ENCODE measurements at places on chromosomes 6 and 20.

GRCh38 chr6:141244366-141244765 is 888.4 kb upstream of the GJE1 start:
- no peak for DNase-seq

GRCh38 chr6:20868397-20869096 is 334.3 kb downstream of the CDKAL1 start:
- no peak for DNase-seq

DNA sequence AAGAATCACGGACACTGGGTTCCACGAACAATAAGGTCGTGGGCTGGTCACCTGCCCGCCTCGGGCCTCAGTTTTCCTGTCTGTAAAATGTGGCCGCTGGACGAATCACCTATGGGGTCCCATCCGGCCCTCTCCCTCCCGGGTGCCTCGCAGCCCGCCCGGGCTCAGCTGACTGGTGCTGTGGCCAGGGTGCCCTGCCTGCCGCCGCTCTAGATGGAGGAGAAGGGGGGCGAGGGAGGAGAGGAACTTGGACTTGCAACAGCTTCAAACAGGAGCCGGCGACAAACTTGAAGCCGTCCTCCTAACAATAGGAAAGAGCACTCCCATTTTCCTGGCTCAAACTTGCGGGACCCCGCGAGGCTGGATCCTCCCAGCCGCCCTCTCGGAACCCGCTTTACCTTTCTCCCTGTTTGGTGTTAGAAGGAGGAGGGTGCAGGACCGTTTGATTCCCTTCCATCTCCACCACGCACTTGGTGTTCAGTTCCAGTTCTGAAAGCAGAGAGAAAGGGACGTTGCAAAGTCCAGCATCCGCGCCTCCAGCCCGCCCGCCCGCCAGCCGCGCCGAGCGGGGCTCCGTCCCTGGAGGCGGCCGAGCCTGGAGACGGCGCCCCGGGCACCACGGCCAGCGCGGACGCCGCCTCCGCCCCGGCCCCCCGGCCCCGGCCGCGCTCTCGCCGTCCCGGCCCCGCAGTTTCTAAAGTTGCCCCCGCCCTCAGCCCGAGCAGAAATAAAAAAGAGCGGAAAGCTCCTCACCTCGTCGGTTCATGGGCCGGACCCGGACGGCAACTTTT is 584 bp downstream of the KIF13A start:
- peak; percentile 72 for DNase-seq

DNA sequence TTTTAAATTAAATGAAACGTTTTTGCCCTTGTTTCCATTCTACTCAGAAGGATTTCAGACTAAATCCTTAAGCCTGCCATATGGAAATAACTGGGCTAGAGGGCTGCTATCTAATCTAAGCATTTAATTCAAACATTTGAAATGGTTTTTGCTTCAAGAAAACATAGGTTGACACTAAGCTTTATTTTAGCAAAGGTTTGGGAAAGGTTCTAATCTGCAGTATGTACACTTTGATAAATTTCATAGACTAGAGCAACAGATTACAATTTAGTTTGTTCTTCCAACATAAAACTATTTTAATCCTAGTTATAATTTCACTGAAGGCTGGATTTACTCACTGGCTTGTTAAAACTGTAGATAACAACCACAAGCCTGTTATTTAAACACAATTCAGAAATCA is 72.1 kb downstream of the TMEM200A start:
- DNase-seq, result no peak

DNA sequence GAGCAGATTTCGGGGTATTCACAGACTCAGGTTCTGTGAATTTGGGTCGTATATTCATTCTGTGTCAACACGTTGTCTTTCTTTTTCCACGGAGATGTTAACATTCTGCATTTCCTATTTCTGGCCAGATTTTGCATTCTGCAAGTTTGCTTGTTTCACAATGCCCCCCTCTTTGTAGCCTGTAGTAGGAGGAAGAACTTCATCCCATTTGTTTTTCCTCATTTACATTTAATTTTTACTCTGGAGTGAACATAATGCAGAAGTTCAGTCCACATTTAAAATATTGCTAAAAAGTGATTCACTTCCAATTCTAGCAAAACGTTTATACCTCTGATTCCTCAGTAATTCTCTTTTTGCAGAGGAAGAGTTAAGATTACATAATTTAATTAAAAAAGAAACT is 12.9 kb downstream of the TAGAP start:
- DNase-seq, result no peak

GRCh38 chr6:122428781-122429180 is 29.3 kb downstream of the HSF2 start:
- DNase-seq, result no peak

- no peak for DNase-seq
Observed at GRCh38 chr6:146803601-146804000, 204.8 kb downstream of the ADGB start.

DNA sequence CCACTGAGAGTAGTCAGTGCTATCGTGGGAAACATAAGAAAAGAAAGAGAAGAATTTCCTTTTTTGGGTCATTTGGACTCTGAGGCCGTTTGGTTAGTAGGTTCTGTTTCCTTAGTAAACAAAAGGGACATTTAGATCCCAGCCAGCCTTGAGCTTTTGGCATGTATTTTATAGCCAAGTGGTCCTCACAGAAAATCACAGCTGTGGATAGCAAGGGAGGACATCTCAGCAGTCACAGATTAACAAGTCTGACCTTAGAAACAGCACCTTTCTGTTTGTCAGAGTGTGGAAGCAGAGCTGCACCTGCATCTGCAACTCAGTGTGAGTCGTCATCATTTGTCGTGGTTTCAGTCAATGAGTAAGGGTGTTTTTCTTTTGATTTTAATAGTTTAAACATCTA is 40.5 kb downstream of the FAM120B start:
- no peak for DNase-seq

GRCh38 chr20:49381558-49382493 is 100.6 kb downstream of the KCNB1 start:
- DNase-seq, result peak; percentile 40

DNA sequence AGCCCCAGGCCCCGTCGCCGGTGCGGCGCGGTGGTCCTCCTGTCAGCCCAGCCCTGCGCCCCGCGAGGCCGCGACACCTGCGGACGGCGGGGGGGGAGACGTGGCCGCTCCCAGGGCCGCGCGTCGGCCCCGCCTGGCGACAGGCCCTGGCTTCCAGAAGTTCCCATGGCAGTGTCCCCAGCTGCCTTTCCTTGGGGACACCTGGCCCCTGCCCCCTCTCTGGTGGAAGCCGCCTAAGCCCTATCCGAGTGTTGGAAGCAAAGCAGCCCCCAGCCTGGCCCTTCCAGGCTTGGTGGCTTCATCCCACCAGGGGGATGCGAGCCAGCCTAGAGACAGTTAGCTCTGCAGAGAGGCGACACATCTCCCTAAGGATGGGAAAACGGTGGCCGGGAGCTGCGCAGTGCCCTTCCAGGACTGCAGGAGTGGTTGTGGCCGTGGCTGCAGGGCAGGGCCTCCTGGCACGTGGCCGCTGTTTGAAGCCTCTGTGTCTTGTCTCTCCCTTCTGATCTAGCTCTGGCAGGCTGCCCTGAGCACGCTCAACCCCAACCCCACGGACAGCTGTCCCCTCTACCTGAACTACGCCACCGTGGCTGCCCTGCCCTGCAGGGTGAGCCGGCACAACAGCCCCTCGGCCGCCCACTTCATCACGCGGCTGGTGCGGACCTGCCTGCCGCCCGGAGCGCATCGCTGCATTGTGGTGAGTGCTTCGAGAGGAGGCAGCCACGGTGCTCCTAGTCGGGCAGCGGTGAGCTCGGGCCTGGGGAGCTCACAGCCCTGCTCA is 816 bp downstream of the NPEPL1 start:
- no peak for DNase-seq

DNA sequence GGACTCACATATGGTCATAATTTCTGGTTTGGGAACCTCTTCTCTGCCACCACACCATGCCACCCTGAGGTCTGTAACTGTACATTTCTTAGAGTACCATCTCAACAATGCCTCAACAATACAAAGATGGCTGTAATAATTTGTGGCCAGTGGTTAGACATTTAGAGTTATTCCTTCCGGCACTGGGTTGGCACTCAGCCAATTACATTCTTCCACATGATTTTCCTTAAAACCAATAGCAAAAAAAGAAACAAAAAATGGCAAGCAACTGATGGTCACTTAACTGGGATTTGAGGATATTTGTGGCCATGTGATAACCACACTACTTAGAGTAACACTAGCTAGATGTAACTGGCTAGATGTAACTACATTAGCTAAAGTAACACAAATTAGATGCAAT is 79.9 kb downstream of the SEL1L2 start:
- no peak for DNase-seq

DNA sequence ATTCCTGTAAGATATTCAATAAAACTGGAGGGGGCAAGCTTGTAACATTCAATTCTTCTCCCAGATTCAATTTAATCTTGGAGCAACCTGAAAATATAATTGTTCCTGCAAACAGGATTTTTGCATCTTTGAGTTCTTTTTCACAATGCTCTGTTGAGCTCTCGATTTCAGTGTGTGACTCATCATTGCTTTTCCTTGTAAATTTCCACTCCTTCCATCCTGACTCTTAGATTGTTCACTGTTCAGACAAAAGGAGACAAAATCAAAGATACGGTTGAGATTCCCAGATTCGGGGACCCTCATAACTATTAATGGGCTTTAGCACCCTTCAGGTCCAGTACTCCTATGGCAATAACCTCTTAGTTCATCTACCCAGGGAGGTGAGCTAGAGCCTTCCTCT is 571.9 kb upstream of the CHD6 start:
- no peak for DNase-seq

DNA sequence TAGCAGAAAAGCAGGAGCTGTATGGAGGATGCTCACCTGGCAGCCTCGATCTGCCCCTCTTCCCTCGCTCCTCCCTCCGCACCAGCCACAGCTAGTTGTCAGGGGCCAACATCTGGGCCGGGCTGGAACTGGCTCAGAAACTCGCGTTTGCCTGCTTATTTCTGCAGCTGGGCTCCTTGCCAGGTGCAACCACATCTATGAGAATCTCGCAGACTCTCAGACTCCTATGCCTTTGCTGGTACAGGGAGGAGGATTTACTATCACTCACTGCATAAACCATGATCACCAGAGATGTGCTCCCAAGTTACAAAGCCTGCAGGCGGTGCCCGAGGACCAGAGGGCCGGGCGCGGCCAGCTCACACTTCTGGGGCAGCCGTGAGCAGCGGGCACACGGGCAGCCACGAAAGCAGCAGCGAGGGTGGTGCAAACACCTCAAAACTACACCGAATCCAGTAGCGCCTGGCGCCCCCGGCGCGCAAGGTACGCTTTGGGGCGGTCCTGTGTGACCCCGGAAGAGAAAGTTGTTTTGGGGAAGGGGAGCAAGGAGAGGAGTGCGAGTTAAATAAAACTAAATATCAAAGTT is 577 bp upstream of the LRRC1 start:
- DNase-seq, result peak; percentile 86

GRCh38 chr6:75282706-75283105 is 1.9 kb downstream of the TMEM30A start:
- no peak for DNase-seq

DNA sequence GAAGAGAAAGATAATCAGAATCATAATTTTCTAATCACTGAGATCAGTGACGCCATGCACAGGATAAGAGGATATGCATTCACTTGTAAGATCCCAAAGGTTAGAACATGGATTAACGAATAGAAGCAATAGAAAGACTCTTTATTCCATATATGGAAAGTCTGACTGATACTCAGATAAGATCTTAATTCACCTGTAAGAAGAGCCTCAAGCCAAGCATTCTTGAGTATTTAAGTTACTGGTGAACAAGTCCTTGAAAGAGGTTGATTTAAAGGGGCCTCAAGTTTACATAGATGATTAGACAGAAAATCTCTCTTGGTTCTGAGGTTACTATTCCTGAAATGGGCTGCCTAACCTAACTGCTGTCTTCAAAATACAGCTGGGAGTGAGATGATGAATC is 53.8 kb upstream of the MTRF1L start:
- no peak for DNase-seq

GRCh38 chr6:111119571-111120329 is 32.4 kb downstream of the SLC16A10 start:
- no peak for DNase-seq

- DNase-seq, result no peak
Observed at GRCh38 chr6:33072508-33073100, 845 bp downstream of the HLA-DPA1 start.

GRCh38 chr20:1808101-1808500 is 87.1 kb upstream of the SIRPA start:
- DNase-seq, result no peak

DNA sequence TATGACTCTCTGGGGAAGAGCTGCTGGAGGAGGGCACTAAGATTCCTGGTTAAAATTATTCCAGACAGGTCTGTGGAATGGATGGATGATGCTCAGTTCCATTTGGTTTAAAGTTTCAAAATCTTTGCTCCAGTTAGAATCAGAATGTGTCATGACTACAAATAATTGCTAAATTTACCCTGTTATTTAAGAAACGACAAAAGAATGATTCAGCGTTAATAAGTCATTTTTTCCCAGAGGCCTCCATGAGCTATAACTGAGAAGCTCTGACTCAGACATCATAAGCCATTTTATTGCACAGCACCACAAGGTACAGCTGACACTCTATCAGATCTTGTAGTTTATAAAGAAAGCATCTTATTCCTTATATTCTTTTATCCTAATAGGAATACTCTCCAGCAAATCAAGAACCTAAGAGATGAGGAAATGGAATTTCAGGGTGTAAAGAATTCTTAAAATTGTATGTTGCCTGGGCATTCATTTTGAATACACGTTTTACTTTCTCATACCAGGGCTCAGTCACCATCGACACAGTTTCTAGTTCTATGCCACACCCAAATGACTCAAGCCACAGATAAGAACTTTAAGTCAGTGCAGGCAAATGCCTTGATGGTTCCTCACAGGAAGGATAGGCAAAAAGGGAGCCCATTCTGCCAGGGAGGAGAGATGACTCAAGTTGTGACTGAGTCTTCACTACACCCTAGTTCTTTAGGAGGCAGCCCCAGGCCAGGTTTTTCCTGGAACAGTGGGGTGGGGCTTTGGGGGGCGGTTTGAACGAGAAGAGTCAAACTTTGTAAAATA is 636.0 kb downstream of the MMUT start:
- DNase-seq, result peak; percentile 58

GRCh38 chr6:105087571-105088211 is 92.1 kb downstream of the POPDC3 start:
- peak; percentile 26 for DNase-seq

DNA sequence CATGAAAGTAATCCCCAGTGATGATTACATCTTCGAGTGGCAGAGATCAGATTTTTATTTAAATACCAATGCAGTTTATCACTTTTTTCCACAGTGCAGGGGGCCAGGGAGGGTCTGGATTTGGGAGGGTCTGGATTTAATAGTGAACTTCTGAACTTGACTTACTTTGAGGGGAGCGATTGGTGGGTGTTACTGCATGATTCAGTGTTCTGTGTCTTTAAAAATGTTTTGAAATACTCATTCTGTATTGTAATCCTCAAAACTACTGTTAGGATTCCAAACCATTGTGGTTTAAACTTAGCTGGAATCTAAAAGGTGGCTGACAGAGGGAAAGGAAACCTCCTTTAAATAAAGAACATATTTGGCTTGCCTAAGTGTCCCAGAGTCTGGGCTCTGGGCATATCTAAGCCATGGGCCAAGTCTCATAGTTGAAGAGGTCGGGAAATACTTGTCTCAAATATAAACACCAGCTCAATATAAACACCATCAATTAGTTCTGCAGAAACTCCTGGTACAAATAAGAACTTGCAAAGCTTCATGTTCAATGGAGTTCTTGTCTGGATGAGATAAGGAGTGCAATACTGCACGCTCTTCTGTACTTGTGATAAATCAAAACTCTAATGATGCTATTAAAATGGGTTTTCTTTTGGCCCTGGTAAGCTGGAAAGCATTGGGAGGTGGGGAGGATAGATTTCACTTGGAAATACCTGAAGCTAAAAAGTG is 14.4 kb downstream of the JARID2 start:
- DNase-seq, result no peak

GRCh38 chr6:52731719-52732118 is 31.6 kb downstream of the GSTA2 start:
- no peak for DNase-seq

Measured in AG08396 (cell line).